ENCODE measurements at places on chromosomes 2 and 18.

- DNase-seq, result no peak
These were observed 35.3 kb upstream of the PPP1CB start for GRCh38 chr2:28716265-28716865.

DNA sequence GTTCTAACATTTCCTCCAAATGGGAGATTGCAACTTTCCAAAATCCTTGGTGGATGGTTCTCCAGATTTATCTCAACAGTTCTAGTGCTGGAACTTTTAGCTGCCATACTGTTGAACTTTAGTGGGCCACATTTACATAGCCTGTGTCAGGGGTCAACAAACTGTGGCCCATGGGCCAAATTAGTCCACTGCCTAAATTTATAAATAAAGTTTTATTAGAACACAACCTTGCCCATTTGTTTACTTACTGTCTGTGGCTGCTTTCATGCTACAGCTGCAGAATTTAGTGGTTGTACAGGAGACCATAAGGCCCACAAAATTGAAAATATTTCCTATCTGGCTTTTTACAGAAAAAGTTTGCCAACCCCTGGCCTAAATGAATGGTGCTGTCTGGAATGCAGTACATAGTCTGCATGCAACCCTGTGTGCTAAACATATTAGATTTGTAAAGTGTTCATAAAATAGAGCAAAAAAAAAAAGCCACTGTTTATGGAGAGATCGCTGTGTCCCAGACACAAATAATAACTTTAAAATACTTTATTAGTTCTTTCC, 30.3 kb downstream of the MGAT5 start:
- DNase-seq, result no peak

- DNase-seq, result no peak
These were observed 346.1 kb upstream of the SMIM21 start for GRCh38 chr18:75773618-75774017.

DNA sequence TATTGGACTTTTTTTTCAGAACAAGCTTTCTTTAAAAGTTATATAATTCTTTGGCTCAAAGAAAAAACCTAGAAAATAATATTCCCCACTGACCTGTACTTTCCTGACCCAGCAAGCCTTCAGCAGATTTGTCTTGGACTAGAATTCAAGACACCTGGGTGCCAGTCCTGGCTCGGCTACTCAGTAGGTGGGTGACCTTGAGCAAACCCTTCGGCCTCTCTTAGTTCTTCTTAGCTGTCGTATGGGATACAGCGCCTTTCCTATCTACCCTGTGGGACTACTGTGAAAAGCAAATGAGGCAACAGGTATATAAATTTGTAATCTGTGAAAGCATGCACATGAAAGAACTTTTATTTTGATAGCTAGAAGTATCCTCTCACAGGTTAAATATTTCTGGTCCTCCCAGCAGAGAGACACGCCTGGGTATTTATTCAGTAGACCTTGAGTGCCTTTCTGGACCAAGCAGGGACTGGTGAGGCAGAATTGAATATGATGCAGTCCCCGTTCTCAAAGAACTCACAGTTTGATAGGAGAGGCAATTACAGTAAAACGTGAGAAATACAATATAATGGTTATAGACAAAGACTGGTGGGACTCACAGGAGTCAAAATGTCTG, 69.4 kb upstream of the EPAS1 start:
- DNase-seq, result no peak

GRCh38 chr2:227474410-227474809, 2.5 kb downstream of the AGFG1 start:
- no peak for DNase-seq

DNA sequence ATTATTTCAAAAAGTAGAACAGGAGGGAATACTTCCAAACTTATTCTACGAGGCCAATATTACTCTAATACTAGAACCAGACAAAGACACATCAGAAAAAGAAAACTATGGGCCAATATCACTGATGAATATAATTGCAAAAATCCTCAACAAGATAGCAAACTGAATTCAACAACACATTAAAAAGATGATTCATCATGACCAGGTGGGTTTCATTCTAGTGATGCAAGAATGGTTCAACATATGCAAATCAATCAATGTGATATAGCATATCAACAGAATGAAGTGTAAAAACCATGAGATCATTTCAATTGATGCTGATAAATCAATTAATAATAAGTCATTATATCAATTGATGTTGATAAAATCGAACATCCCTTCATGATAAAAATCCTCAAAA, 22.4 kb upstream of the EML6 start:
- DNase-seq, result no peak

- DNase-seq, result no peak
These were observed 520.6 kb downstream of the METTL4 start for GRCh38 chr18:2050702-2051201.

DNA sequence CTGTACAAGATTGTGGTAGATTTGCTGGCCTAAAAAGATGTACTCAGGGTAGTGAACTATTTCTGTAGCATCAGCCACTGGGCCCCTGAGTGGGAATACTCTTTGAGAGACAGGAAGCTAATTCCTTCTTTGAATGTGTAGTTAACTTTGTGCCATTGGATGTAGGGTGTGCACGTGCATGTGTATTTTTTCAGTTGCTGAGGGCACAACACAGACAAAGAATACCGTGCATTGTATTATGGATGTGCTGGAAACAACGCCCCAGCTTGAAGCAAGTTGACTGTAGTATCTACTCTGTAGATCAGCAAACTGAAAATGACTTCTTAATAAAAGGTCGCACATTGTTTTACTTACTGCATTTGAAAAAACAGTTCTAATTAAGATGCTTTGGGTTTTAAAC, 14.1 kb downstream of the CRIM1 start:
- no peak for DNase-seq

DNA sequence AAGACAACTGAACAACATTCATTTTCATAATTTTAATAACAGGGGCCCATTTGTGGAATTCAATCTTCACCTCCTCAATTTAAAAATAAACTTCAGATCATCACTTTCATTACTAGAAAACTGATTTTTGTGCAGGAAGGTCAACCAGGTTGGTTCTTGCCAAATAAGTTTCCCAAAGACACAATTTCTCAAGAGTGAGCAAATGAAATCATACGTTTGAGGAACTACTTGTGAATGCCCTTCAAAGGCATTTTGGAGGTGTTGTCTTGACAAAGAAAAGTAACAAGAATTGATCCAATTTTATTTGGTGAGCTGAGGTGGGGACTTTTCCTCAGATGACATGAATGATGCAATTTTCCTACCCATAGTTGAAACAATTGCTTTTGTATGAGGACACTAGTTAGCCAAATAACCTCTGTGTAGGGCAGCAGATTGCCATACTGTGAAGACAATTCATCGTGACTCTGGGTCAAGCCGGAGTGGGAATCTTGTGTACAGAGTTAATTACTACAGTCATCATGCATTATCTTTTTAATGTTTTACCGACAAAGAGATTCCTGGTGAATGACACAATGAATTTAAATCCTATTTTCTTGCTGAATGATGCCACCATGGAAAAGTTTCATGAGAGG, 121.8 kb downstream of the TGFA start:
- DNase-seq, result no peak

- no peak for DNase-seq
These were observed 35.4 kb downstream of the ZNF804A start for GRCh38 chr2:184633726-184634125.

DNA sequence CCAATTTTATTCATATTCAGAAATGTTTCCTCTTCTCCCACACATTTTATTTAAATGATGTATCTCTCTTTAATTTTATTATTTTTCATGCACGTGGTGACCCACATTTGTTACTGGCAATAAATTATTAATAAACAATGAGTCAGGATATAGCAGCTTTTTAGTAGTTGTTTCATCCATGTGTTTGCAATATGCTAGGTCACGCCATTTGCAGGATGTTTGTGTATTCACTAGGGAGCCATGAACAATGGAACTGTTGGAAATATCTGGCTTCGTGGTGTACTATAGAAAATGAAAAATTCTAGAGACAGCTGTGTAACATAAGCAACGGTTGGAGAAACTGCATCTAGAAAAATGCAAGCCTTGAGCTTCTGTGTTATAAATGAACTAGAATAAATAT, 176.0 kb upstream of the COL3A1 start:
- DNase-seq, result no peak

DNA sequence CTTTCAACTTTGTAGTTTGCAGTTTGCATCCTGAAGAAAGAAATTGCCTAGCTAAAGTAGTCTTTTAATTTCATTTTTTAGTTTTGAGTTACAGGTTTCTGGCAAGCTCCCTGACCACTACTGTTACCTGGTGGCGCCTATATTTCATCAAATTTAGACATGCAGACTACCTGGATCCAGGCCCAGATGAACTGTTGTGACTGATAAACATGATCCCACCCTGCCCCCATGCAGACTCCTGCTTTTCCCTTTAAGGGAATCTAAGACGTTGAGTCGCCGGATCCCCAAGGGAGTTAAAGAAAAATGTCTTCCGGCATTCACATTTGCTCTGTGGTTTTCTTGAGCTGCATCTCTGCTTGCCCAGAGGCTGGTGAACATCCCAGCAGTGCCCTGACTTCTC, 22.2 kb downstream of the METAP1D start:
- DNase-seq, result no peak

DNA sequence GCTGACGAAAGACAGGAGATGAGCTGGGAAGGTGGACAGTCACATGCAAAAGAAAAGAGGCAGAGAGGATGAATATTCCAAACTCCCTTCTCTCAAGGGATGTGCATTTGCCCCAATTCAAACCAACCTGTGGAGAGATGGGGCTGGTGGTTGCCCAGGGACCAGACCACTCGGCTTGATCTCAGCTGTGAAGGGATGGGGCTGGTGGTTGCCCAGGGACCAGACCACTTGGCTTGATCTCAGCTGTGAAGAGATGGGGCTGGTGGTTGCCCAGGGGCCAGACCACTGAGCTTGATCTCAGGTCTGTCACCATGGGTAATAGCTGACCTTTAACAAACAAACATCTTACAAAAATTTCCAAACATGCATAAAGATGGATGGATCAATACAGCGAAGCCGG, 42.5 kb upstream of the SALL3 start:
- no peak for DNase-seq

GRCh38 chr18:58496231-58496630, 132.7 kb downstream of the ALPK2 start:
- no peak for DNase-seq

DNA sequence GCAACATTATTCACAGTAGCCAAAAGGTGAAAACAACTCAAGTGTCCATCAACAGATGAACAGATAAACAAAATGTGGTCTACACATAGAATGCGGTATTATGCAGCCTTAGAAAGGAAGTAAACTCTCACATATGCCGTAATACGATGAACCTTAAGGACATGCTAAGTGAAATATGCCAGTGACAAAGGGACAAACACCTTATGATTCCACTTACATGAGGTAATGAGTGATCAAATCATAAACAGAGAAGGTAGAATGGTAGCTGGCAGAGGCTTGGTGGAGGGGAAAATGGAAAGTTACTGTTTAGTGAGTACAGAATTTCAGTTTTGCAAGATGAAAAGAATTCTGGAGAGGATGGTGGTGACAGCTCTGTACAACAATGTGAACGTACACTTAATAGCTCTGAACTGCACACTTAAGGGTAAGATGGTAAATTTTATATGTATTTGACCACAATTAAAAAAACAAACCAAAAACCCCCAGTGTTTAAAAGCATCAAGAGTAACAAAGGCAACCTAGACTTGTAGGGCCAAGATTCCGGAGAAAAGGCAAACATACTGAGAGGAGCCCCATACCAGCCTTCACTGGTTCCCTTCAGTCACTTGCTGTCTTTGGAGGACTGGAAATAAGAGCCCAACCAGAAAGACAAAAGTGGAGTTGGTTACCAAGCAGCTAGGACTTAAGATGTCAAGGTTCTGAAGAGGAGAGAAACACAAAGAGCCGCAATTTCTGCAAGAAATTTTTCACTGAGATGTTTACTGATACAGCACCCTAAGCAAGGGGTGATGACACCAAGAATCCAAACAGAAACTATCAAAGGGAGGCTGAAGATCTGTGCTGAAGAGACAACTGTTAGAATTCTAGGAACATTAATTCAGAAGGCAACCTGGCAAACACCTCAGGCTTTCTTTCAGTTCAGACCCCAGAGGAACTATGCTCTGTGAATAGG, 61.3 kb downstream of the CUL3 start:
- DNase-seq, result no peak

Measured in effector memory CD8-positive, alpha-beta T cell (primary cell).